Activated CD8-positive, alpha-beta memory T cell treated with anti-CD3 and anti-CD28 coated beads for 4 hours (primary cell): ENCODE measurements at places on chromosomes 2 and 18.

DNA sequence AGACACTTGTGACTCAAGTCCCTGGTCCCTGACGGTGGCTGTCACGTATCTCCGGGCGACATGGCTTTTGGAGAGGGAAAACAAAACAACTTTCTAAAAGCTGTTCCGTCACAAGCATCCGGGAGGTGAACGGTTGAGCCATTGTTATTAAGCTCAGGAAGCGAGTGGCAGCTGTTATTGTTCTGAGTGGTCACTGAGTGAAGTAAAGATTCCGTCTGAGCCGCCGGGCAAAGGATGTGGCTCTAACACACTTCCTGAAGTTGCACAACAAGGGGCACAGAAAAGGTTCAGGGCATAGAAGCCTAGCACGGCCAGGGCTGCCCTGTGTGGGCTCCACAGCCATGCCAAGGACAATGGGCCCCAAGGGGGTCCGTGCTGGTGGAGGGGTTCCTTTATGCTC is 24.3 kb downstream of the INPP5D start:
- no peak for DNase-seq

GRCh38 chr18:2978661-2979106 is 34.3 kb downstream of the LPIN2 start:
- DNase-seq: no peak

GRCh38 chr2:144430722-144431391 is 89.1 kb downstream of the ZEB2 start:
- no peak for DNase-seq

GRCh38 chr18:48917579-48918517 is 32.9 kb downstream of the SMAD7 start:
- DNase-seq: no peak

- DNase-seq: no peak
Measured at GRCh38 chr2:172038604-172039003, 38.9 kb downstream of the METAP1D start.

- DNase-seq: no peak
Measured at GRCh38 chr2:98087447-98088020, 567 bp downstream of the VWA3B start.

DNA sequence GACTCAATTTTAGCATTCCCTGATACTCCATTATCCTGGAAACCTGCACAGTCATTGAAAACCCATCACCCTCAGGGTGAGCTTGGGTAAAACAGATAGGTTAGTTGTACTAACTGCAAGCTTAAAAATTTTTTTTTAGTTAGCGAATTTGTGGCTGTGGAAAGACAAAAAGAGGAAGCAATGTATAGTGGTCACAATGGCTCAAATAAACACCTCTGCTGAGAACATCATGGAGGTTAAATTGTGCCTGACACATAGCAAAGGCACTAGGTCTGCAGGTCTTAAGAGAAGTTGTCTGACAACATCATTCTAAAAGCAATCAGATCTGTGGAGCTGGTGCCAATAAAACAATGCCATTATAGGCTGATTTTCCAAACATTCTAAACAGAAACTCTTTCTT is 84.4 kb upstream of the CAVIN2 start:
- DNase-seq: no peak

DNA sequence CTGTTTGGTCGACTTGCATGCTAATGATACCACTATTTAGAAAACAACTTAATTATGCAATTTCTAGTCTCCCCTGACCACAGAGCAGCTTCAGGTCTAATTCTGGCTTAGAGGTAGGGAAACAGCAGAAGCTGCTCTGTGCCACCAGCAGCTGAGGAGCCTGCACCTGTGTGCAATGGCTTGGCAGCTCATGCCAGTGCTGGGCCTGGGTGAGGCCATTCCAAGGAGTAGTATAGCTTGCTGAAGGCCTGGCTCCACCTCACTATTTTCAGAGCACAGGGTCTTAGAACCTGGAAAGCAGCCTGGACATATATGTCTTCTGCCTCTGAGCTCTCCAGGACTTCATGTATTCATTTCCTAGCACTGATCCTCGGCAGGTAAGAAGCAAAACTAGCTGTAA is 62.8 kb downstream of the SPRED2 start:
- DNase-seq: no peak

GRCh38 chr18:21163647-21164547 is 52.3 kb upstream of the ROCK1 start:
- DNase-seq: no peak

DNA sequence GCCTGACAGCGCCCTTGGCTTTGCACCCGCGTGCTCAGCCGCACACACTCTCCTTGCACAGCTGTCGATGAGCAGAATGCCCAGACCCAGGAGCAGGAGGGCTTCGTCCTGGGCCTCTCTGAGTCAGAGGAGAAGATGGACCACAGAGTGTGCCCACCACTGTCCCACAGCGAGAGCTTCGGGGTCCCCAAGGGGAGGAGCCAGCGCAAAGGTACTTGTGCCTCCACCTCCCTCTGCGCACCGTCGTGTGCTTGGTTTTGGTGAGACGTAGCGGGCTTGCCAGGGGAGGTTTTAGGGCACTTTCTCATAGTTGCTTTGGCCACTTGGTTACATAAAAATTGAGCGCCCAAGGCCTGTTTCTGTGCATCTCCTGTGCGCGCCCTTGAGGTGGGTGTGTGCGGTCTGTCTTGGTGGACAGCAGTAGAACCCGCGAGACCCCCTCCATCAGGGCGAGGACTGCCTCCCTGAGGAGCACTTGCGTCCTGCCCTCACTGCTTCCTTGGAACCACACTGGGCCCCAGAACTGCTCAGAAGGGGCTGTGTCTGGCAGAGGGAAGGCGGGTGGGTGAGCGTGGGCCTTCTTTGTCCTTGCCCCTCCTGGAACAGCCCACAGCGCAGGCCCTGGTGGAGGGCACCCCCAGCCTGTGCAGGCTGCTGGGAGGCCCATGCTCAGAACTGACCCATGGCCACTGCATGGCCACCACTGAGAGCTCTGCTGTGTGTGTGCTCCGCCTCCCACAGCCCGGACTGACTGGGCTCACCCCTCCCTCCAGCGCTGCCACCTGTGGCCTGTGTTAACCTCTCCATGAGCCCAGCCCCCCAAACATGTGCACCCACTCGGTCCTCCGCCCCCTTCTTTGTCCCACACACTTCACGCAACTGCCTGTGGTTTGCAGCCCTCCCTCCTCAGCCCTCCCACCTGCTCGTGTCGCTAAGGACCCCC is 95.9 kb downstream of the DGKD start:
- no peak for DNase-seq
